EH (cell line): ENCODE measurements at places on chromosomes 5 and 9.
A peak's percentile ranks its signal among the peaks of the same experiment; 100 is the strongest.

DNA sequence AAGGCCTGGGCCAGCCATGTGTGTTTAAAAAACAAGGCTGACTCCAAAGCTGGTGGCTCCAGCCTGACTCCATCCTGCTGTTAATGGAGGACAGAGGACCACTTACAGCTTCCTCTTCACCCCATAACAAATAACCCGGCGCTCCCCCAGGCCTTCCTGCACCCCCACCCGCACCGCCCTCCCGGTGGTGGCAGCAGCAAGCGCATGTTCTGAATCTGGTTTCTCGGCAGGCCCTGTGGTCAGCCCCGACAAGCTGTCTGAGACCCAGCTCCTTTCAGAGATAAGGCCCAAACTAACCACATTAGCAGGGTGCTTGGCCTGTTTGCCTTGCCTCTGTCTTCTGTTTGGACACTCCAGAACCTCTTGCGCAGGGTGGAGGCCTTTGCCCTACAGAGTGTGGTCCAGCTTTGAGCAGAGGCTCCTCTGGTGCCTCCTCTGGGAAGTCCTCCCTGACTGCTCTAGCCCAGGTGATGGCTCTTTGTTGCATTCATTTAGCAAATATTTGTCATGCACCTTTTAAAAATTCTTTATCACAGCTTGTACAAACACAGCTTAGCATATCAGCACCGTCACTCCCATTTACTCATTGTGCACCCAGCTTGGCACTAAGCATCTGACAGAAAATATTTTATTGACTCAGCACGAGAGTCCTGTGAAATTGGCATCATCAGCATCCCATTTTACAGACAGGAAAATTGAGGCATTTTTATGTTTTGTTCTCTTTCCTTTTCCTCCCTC lies 78.4 kb downstream of the NDFIP1 start:
- no peak for DNase-seq

GRCh38 chr5:106127985-106128384 lies 1542.8 kb downstream of the EFNA5 start:
- DNase-seq = no peak

- peak; percentile 100 for DNase-seq
Observed at GRCh38 chr5:138331449-138332368, at the start of gene CDC25C. TSS of gene CDC25C (minus strand) at chr5:138331804. CDS start at chr5:138331180, 624 bp downstream.

GRCh38 chr5:145462525-145462924 lies 372.6 kb downstream of the PRELID2 start:
- DNase-seq = no peak

- DNase-seq = no peak
Observed at GRCh38 chr9:22118810-22119521, 109.9 kb upstream of the CDKN2B start.

DNA sequence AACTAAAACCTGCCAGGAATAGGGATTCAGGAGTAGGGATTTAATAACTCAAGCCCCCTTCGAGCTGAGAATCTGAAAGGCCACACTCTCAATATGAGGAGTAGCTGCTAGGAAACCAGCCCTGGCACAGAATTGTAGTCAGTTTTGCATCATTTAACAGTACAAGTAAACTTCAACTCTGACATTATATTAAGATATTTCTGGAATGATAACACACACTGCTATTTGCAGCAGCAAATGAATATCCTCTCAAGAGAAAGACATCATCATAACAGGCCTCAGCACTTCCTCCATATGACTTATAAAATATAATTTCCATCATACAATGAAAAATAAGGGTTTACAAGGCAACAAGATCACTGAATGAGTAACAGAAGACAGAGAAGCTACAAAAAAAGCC lies 138.2 kb upstream of the RFX3 start:
- DNase-seq = peak; percentile 7

GRCh38 chr5:107959573-107960279 lies 289.0 kb upstream of the EFNA5 start:
- no peak for DNase-seq

- peak; percentile 74 for DNase-seq
Observed at GRCh38 chr9:92140074-92140753, 25.0 kb upstream of the SPTLC1 start.

GRCh38 chr9:4849369-4849768 lies 56.6 kb downstream of the RCL1 start:
- no peak for DNase-seq

DNA sequence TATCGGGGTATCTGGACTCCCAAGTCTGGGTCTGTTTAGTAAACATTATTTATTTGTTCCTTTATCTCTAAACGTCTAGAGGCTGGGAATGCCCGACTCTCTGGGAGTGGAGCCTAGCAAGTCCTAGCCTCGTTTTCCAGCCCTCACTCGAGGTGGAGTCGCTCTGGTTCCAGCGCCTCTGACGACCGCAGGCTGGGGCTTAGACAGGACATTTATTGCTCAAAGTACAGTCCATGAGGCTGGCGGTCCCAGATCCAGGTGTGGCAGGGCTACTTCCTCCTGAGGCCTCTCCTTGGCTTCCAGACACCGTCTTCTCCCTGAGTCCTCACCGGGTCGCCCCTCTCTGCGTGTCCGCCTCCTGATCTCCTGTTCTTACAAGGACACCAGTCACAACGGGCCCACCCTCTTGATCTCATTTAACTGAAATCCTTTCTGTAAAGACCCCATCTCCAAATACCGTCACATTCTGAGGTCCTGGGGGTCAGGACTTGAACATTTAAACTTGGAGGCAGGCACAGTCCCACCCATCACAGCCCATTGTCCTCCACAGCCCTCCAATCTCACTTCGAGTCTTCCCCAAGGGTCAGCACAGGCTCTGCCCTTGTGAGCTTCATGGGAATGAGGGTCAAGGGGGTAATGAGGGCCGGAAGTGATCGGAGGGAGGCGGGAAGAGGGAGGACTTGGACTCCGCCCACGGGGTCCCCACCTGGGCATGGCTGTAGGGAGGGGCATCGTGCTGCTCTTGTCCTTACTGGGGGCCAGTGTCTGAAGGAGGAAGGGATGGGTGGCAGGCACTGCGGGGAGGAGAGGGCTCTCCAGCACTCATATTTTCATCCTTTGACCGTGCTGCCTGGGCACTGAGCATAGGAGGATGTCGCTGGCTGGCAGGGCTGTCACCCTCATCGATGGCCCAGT lies 12.2 kb upstream of the CLPTM1L start:
- no peak for DNase-seq

- DNase-seq = no peak
Observed at GRCh38 chr9:27157736-27158135, 48.7 kb downstream of the TEK start.

- no peak for DNase-seq
Observed at GRCh38 chr9:136335296-136336155, 8.2 kb downstream of the GPSM1 start.

GRCh38 chr5:140113180-140113698 lies 670 bp upstream of the PURA start:
- DNase-seq = no peak

GRCh38 chr5:107979291-107979690 lies 308.6 kb upstream of the EFNA5 start:
- peak; percentile 36 for DNase-seq

- DNase-seq = no peak
Observed at GRCh38 chr9:127507751-127508648, 56.7 kb downstream of the LRSAM1 start.

DNA sequence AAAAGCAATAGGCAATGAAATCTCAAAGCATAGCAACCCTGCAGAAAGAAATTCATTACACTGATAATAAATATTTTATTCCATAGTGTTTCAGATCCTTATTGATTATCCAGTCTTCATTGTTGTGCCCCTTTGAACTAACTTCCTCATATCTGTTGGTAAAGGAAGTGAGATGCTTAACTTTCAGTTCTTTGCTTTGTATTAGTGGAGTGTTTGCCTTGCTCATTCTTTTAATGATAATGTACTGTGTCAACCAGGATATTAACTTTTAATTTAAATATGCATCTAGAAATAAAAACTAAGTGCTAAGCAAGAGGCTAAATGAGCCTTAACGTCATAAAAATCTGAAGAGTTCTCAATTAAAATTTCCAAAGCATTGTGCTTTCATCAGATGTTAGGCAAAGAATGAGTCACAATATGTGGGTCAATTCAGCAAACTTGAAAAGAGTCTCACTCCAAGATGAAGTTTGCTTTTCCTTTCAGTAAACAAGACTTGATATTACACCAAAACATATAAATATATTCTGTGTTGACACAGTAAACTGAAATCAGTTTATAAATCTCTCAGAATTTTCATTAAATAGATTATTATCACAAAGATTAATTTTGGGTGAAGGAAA lies 105.9 kb downstream of the GIN1 start:
- DNase-seq = no peak

DNA sequence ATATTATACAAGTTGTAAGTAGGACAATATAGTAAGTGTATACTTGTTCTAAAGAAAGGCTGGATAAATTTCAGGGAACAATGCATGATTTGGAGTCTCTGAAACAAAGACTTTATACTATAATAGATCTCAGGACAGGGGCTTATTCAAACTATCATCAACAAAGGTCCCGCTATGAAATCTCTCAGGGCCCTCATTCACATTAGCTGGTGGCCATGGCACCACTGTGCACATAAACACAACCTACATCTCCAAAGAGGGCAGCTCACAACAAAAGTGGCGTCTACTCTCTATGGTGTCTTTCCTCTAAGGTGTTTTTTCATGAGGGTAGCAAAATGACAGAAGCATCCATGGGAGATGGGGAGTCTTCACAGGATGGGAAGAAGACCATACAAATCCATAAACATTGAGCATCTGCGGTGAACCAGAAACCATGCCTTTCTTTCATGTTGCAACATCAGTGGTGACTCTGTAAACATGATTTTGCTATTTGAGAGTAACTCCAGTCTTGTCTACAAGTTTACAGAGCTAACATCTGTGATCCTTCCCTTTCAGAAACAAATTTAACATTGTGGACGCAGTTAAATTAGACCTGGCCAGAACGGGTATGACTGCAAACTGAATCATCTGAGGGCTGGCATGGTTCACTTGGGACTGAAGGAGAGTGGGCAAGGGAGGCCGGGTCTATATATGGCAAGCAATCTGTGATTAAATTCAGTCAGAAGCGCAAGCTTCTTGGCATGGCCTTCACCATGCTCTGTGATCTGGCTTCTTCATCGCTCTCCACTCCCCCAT lies 5.5 kb downstream of the TTLL11 start:
- peak; percentile 29 for DNase-seq

- peak; percentile 86 for DNase-seq
Observed at GRCh38 chr5:107869438-107870115, 198.8 kb upstream of the EFNA5 start.

GRCh38 chr9:109974143-109974917 lies 194.3 kb downstream of the PALM2AKAP2 start:
- no peak for DNase-seq

DNA sequence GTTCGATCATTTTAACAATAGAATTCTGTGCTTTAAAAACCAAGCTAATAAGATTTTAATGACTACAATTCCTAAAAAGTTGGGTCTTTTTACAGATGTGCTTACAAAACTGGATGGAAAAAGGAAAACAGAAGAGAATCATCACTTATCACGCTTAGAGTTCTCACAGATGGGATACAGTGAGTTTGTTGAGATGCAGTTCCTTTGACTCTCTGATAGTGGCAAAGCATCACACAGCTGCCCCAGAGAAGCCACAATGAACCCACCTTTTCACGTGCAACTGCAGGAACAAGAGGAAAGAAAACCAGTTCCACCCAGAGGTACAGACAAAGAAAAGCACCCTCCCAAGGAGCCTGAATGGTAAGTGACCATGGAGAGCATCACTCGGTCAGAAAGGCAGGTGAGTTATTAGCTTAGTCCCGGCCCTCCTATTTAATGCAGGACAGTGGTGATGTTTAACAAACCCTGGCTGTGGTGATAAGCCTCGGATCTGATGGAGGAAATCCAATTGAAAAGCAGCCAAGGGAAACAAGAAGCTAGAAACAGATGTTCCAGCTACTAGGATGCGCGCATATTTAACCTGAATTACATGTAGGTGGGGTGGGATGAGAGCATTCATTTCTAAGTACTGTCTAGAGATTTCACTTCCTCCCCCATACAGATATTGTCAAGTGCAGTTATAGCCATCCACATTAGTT lies 167.7 kb downstream of the TARS1 start:
- peak; percentile 6 for DNase-seq

DNA sequence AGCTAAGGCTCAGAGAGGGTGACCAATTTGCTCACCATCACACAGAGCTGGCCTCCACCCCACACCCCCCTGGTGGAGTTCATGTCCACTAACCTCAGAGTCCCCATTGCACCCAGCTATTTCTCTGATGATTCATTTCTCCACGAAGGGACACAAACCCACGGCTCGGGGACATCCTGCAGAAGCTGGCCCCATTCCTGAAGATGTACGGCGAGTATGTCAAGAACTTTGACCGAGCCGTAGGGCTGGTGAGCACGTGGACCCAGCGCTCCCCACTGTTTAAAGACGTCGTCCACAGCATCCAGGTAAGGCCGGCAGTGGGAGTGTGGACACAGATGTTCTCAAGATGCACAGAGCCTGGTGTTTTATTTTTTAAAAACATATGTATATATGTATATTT lies 52.6 kb upstream of the SUSD3 start:
- no peak for DNase-seq

- DNase-seq = peak; percentile 63
Observed at GRCh38 chr5:35860686-35861085, 4.0 kb downstream of the IL7R start.

DNA sequence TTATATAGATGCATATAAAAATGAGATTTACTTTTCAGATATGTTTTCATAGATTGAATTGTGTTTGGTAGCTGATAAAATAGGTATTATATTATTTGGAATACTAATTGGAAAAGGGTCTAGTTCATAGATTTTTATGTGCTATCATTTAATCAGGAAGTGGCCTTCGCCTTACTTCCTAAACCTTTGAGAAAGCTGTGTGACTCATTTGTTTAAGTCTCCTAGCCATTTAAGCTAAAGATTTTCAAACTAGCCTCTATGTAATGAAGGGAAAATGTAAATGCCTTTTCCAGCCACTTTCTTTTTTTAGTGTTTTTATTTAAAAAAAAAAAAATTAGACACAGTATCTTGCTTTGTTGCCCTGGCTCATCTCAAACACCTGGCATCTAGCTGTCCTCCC lies 97.5 kb downstream of the DMXL1 start:
- DNase-seq = peak; percentile 10

DNA sequence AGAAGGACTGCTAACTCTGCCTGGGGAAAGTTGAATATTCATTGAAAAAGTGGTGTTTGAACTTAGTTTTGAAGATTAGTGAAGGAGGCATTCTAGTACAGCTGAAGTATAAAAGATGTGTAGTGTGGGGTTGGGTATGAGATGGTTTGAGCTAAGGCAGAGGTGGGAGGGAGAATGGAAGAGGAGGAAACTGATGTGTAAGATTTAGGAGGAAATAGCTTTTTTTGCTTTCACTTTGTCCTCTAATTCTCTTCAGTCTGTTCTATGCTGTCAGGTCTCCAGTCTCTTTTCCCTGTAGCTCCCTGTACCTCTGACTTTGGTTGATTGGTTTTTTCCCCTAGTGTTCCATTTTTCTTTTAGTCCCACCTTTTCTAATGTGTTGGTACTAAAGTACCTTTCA lies 9.0 kb downstream of the CREBRF start:
- no peak for DNase-seq
